Esophagus muscularis mucosa (tissue), 4 donors: ENCODE measurements at places on chromosomes 3 and 15. TPM values are rescaled to one million over a fixed set of nuclear protein-coding genes. Genes with fewer than 3 reads are reported as not detected.

GRCh38 chr15:40037721-40038120, 1.3 kb downstream of the SRP14 start:
- no peaks in the 10 kb centered on the region for H3K27me3 ChIP-seq
- DNase-seq = no peak
- peak overlapping the region; percentile 95 for H3K27ac ChIP-seq
- H3K4me3 ChIP-seq = peak overlapping the region; percentile 78
- peaks cover 46% of the 10 kb centered on the region for H3K36me3 ChIP-seq
- peaks cover 39% of the 10 kb centered on the region for H3K4me1 ChIP-seq

DNA sequence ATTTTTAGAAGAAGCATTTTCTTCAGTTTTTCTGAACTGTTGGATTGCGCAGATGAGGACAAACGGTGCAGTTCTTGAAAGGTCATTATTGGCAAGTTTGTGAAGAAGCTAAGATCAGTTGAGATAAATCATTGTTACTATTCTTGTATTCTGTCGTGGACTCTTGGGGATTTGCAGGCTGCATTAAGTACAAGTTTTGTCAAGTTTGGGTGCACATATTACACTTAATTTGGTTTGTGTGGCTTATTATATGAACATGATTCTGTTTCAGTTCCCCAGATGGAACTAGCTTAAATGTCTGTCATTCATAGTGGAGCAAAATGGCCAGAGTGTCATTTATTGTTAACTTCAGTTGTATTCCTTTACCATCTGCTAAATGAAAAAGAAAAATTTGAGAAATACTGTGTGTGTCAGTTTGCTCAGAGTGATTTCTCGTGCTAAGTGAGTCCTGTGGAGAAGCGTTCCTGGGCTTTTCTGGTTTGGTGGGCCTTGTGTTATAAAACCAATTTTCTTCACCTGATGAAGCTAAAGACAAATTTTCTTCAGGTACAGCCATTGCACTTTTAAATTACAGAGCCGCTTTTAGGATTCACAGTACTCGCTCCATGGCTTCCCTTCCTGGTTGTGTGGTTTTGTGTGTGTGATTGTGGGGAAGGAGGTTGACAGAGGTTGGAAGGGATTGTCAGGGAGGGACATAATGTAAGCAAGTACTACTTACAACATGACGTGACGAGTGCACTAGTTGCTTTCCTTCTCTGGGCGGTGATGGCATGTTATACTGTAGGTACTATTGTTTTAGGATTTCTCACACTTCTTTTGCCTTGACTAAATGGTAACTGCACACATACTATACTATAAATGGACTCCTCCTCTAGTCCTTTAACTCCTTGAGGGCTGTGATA, 1.7 kb downstream of the AKAP13 start:
- H3K4me3 ChIP-seq = peak overlapping the region; percentile 89
- peak; percentile 75 for DNase-seq
- peaks cover 15% of the 10 kb centered on the region for H3K4me1 ChIP-seq
- H3K27ac ChIP-seq = peak overlapping the region; percentile 98
- no peaks in the 10 kb centered on the region for H3K36me3 ChIP-seq

The RNF7 gene
- total RNA-seq = 47.2 TPM

The RPL15 gene
- total RNA-seq = 2,428 TPM

The XIRP1 gene
- not detected for total RNA-seq

DNA sequence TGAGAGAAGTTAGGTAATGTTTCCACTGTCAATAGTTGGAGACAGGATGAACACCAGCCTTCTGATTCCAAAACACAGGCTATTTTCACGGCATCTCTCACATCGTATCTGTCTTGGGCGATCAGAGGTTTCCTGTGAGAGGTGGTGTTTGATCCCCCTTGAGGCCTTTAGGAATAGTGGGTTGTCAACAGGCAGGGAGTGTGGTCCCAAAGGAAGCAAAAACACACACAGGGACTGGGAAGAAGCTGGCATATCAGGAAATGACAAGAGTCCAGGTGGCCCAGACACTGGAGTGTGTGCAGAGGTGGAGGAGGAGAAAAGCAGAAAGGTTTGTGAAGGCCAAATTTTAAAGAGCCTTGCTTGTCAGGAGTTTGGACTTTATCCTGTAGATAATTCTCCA, 6.6 kb upstream of the MAGEF1 start:
- no peak overlapping the region for H3K27ac ChIP-seq
- peaks cover 22% of the 10 kb centered on the region for H3K4me1 ChIP-seq
- no peak overlapping the region for H3K4me3 ChIP-seq
- H3K36me3 ChIP-seq = no peaks in the 10 kb centered on the region

DNA sequence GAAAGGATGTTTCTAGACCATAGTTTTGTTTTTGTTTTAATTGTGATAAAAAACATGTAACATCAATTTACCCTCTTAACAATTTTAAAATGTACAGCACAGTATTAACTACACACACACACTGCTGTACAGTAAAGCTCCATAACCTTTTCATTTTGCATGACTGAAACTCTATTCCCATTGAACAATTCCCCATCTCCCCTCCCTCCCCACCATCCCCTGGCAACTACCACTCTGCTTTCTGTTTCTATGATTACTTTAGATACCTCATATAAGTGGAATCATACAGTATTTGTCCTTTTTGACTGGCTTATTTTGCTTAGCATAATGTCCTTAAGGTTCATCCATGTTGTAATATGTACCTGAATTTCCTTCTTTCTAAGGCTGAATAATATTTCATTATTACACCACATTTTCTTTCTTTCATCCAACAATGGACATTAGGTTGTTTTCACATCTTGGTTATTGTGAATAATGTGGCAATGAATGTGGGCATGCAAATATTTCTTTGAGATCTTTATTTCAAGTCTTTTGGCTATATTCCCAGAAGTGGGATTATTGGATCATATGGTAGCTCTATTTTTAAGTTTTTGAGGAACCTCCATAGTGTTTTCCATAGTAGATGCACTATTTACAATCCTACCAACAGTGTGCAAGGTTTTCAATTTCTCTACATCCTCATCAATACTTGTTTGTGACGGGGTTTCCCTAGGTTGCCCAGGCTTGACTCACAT, 10.7 kb downstream of the CHST14 start:
- no peaks in the 10 kb centered on the region for H3K36me3 ChIP-seq
- H3K4me1 ChIP-seq = no peaks in the 10 kb centered on the region
- no peak for DNase-seq
- H3K4me3 ChIP-seq = no peak overlapping the region
